H4 (cell line): ENCODE measurements at places on chromosomes 12 and 14. TPM values are rescaled to one million over a fixed set of nuclear protein-coding genes. Genes with fewer than 3 reads are reported as not detected.

- no peak for DNase-seq
Measured at GRCh38 chr12:118175823-118176447, 40.0 kb downstream of the PEBP1 start.

- peak; percentile 97 for DNase-seq
Measured at GRCh38 chr12:110039085-110039807, 9.1 kb downstream of the C12orf76 start.

DNA sequence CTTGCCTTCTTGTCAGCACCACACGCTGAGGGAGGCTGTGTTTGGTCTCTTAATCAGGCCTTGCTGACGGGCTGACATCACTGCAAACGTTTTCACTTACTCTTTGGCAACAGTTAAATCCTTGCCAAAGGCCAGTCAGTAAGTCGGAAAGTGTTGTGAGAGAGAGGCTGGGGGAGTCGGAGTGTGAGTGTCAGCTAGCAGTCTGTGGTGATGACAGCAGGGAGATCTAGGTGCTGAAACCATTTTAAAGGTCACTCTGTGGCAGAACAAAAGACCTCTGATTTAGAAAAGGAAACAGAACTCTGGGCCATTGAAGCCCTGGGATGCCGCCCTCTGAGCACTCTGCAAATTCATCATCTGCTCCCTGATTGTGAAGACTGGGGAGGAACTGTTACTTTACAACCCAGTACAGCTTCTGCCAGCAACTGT lies 143.5 kb downstream of the PAX9 start:
- DNase-seq: no peak

GRCh38 chr14:50875359-50876070 lies 3.7 kb downstream of the ABHD12B start:
- no peak for DNase-seq

DNA sequence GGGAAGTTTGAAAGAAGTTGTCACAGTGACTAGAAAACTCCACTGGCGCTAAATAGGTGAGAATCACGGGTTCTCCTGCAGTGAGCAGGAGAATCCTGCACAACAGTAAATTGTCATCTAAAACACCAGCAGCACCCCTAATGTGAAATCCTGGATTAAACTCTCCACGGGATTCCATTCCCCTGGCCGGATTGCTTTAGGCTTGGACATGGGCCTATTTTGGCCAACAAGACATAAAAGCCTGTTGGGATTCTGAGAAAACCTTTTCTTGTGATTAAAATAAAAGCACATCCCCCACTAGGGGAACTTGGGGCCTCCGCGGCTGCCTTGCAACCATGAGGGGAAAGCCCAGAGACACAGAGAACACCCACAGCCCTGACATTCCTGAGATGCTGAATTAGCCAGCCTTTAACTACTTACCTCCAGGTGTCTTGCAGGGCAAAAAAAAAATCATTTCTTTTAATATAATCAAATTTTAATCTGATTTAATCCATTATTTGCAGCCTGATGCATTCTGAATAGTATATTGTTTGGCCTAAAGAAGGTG lies 21.0 kb upstream of the TSPAN11 start:
- DNase-seq: no peak

Gene RPL6
- total RNA-seq: 2,241 and 2,331 TPM in 2 replicates
